ENCODE measurements at places on chromosomes 16 and 17. TPM values are rescaled to one million over a fixed set of nuclear protein-coding genes. Genes with fewer than 3 reads are reported as not detected.

GRCh38 chr16:3173892-3174617, 13.9 kb upstream of the OR1F1 start:
- DNase-seq = no peak

STH gene
- total RNA-seq = not detected

DNA sequence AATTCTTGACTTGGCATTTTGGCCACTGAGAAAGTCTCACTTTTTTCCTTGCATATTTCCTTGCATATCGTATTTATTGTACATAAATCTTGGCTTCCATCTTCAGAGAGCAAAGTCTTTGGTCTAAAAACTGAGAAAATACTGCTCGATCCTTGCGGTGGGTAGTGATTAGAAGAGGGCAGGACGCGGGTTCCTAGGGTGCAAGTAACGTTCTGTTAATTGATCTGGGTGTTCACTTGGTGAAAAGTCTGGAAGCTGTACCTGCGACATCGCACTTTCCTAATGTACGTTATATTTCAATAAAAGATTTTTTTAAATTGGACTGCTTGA, 758 bp upstream of the UBALD2 start:
- DNase-seq = peak; percentile 20

GRCh38 chr17:219696-220095, 38.2 kb upstream of the DOC2B start:
- peak; percentile 9 for DNase-seq

ASPHD1 gene
- total RNA-seq = 0.28 TPM

GRCh38 chr17:68624381-68624780, 23.2 kb upstream of the FAM20A start:
- DNase-seq = no peak
